ENCODE measurements at places on chromosomes 7 and 10. TPM values are rescaled to one million over a fixed set of nuclear protein-coding genes. Genes with fewer than 3 reads are reported as not detected.
A peak's percentile ranks its signal among the peaks of the same experiment; 100 is the strongest.

Gene PAPSS2
- total RNA-seq: 417 TPM

Gene CFAP58
- total RNA-seq: 0.64 TPM

- no peak for DNase-seq
Measured at GRCh38 chr10:79068203-79068561, 584 bp upstream of the ZMIZ1 start.

GRCh38 chr7:102254521-102254920 lies 32.1 kb upstream of the SH2B2 start:
- no peak for DNase-seq

DNA sequence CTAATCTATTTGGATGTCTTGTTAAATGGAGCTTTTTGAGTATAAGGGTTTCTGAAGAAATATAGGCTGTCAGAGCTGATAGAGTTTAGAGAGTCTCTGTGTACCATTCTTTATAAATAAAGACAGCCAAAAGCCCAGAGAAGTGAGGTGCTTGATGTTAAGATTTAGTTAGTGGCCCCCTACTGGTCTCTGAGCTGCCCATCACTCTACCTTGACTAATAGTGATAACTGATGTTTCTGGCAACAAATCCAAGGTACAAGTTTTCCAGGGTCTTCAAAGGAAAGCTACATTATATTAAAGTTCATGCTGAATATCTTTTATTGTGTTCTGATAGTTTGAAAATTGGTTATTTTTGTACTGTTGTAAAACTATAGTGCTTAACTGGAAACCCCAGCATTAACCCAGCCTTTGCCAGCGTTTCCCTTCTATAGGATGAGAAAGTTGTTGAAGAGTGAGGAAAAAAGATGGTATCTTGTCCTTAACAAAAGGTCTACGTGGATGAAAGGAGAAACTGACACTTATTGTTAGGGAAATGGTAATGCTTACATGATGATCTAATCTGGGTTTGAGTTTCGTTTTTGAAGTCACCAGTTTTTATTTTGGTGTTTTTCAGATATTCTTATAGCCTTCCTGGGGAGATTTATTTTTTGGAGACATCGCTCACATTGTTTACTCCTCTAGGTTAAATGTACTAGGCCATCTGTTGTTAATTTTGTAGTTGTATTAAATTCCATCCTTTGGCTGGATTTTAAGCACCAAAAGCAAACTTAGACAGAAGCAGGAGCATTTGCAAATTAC lies 79.0 kb downstream of the AUTS2 start:
- DNase-seq: peak; percentile 54

GRCh38 chr10:45354261-45354660 lies 19.8 kb upstream of the ALOX5 start:
- DNase-seq: no peak

- DNase-seq: no peak
Measured at GRCh38 chr7:81231301-81231838, 312.5 kb upstream of the SEMA3C start.

- no peak for DNase-seq
Measured at GRCh38 chr7:44078521-44078920, 3.8 kb downstream of the POLM start.

Data from fibroblast of villous mesenchyme (primary cell).